Gastrocnemius medialis (tissue), 4 donors: ENCODE measurements at places on chromosomes 4 and X. TPM values are rescaled to one million over a fixed set of nuclear protein-coding genes. Genes with fewer than 3 reads are reported as not detected.

DNA sequence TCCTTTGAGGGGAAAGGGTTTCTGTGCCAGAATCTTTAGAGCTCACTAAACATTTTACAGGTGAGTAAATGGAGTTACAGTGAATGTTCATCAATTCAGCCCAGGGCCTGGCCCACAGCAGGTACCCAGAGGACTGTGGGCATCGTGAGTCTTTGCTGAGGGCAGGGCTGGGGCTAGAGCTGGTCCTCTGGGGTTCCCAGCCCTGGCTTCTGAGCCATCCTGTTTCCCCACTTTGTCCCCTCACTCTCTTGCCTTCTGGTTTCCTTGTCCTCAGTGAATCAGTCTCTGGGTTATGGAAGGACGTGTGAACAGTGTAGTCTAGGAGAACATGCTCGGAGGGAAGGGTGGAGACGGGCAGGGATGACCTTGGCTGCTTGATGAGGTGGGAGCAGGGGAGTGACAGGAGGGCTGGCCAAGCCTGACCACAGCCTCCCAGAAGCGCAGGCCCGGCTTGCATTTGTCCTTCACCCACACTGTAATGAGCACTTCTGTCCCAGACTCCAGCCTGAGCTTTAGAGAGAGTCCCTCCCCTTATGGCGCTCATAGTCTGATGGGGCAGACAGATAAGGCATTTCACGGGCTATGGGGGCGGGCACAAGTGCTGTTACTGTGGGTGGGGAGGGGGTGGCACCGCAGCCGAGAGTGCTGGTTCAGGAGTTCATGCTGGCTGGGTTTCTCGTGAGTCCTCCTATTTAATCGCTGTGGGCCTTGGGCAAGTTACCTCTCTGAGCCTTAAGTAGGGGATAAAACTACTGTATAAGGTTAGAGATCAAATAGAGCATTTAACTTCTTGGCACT lies 17.3 kb downstream of the TBC1D14 start:
- no peak for DNase-seq

DNA sequence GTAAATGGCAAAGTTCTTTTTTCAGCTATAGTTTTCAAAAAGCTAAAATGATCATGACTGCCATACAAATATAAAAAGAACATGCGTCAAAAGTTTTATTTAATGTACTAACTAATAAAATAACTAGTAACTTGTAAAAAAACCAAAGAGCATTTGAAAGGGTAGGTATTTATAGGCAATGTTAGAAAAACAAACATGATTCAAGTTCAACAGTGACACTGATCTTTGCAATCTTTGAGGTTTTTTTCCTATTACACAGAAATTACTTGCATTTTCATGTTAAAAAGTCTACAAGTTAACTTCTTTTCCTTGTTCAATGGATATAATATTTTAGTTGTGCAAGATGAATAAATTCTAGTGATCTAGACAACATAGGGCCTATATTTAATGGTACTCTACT lies 72.3 kb upstream of the GRID2 start:
- DNase-seq, result no peak

SLITRK4 gene
- 26.2 TPM for total RNA-seq

DNA sequence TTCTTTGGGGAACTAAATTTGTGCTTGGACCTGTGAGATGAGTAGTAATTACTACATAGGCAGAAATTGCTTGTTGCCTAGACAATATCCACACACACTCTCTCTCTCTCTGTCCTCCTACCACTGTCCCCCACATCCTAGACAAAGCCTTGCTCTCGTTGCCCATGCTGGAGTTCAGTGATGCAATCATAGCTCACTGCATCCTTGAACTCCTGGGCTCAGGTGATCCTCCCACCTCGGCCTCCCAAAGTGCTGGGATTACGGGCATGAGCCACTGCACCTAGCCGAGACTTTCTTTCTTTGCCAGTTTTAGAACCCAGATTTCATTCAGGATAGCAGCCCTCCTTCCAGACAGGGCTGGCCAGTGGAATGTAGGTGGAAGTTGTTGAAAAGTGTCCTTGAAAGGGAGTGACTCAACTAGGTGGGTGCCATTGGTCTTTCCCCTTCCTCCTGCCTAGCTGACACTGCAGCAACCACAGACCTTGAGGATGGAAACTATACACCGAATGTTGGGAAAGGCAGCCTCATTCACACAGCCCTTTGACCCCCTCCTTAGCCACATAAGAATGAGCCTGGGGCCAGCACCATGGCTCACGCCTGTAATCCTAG lies 16.8 kb upstream of the LAP3 start:
- no peak for DNase-seq

DNA sequence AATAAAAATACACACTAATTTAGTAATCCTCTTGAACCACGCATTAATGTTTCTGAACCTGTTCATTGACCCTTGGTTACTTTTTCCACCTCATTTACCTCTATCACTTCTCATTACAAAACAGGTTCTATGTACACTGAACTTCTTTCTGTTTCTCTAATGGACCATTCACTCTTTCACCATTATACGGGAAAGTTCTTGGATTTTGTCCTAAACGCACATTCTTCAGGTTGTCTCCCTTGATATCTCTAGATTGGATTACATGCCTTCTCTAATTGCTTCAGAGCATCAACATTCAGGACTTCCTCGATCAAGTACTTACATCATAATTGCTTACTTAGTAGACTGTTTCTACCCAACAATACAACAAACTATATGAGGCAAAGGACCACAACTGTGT lies 359.4 kb upstream of the FSTL5 start:
- no peak for DNase-seq

DNA sequence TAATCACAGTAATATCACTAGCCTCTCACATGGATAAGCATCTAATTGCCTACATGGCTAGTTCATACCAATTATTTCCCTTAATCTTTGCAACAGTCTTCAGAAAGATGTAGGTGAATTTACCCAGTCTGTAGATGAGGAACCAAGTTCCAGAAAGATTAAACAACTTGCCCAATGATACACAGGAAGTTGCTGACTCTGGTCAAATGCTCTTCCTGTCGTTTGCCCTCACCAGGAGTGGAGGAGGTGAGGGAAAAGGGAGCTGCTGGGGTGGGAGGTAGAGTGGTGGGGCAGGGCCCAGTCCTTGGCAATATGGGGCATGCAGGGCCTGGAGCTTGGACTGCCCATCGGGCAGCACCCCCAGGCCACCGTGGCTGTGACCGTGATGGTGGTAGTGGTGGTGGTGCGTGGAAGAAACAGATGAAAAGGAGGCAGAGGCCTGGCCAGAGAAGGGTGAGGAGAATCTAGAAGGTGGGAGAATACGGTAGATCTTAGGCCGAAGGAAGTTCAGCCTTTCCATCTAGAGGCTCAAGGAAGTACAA lies 2.3 kb upstream of the KDM5C start:
- no peak for DNase-seq

DNA sequence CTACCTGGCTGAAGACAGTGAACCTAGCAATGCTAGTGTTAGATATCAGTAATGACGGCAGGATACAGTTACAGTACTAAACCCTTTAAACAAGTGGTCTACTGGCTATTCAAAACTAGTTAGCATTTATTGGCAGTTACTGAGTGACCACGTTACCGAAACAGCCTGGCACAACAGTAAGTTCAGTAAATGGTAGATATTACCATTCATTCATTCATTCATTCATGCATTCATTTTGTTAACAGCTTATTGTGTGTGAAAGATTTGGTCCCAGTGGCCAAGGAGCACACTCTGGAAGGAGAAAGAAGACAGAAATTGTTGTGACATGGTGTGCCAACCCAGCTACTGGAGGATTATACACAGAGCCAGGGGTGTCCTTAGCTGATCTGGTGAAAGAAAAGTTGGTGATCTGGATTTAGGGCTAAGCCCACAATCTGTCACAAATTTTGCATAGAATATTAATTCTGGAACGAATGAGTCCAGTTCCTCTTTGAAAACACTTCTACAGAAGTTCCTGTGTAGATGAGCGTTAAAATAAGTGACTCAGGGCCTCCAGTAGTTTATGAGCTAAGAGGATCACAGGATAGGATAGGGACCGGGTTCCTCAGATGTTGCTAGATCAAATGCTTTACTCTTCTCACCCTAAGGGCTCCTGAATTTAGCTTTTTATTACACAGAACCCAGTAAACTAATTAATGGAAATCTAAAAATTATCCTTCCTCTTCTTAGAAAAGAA lies 179.1 kb downstream of the CBR4 start:
- no peak for DNase-seq

CLGN gene
- 0.29 TPM for total RNA-seq

GRCh38 chr4:104818579-104818978 lies 323.9 kb upstream of the CXXC4 start:
- no peak for DNase-seq

DNA sequence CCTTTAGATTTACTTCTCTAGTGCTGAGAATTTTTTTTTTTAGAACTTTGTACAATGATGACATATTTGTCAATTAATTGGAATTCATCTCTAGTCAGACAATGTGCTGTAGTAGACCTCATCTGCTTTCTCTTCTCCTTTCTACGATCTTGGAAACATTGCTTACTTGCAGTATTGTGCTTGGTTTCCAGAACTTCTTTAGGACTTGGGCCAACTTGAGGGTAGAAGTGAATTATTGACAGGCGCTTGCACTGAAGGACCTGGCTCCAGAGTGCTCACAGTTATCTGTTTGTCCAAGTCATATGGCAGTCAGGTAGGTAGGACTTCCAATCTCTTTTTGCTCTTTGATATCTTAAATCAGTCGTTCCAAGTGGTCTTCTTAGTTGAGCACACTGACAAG lies 39.6 kb downstream of the FNIP2 start:
- DNase-seq, result no peak

ADGRG2 gene
- not detected for total RNA-seq

GRCh38 chr4:31458813-31459212 lies 738.6 kb downstream of the PCDH7 start:
- no peak for DNase-seq

DNA sequence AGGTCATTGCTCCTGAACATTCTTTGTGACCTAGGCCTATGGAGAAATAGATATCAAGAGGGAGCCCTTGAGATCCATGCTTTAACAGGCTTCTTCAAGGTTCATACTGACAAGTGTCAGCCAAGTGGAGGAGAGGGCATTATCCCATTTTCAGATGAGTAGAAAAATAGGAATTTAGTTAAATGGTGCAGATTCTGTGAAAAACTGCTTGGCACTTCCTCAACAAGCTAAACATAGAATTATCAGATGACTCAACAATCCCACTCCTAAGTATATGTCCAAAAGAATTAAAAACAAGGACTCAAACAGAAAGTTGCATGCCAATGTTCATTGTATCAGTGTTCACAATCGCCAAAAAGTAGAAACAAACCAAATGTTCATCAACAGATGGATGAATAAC lies 43.8 kb upstream of the KCNIP4 start:
- no peak for DNase-seq

GRCh38 chrX:17854069-17854468 lies 7.0 kb downstream of the RAI2 start:
- DNase-seq, result no peak

DNA sequence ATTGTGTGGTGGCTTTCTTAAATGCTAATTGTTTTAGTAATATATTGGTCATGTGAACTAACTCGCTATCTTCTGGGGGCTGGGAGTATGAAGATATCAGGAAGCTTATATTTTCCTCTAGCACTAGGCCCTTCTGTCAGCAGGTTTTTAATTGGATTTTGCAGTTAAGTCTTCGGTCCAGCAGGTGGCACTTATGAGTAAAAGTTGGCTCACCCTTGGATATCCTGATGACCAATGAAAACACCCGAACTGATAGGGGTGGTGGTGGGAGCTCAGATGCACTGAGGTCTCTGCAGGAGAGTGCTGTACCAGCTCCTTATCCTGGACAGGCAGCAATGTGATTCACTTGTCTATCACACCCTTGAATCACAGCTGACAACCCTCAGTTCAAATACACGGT lies 1365.8 kb upstream of the DIAPH2 start:
- no peak for DNase-seq

DNA sequence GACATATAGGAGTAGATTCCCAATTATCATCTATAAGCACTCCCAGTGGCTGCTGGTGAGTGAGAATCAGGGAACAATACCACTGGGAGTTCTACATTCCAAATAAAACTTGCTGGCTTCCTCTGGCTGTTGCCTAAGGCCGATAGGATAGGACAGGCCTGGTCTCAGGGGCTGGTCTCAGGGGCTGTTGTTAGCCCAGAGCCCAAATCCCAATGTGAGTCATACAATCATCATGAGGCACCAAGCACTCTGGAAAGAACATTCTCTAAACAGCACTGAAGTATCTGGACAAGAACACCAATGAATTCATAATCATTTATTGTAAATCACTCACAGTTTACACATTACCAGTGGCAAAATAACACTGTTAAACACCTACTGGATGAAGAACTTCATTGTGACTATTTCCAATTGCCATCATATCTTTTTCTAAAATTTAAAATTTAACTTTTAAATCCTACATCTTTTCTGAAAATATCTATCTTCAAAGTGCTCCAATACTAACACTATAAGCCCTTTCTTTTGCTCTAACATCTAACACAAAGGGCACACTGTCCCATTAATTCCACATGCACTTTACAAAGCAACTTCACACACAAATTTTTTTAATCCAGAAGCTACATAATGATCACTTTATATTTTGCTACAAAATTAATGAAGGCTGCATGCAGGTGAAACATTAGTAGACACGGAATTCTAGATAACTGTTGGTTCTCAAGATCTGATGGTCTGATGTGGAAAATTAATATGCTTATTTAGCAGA lies 67.6 kb upstream of the TMEM150C start:
- DNase-seq, result no peak

DNA sequence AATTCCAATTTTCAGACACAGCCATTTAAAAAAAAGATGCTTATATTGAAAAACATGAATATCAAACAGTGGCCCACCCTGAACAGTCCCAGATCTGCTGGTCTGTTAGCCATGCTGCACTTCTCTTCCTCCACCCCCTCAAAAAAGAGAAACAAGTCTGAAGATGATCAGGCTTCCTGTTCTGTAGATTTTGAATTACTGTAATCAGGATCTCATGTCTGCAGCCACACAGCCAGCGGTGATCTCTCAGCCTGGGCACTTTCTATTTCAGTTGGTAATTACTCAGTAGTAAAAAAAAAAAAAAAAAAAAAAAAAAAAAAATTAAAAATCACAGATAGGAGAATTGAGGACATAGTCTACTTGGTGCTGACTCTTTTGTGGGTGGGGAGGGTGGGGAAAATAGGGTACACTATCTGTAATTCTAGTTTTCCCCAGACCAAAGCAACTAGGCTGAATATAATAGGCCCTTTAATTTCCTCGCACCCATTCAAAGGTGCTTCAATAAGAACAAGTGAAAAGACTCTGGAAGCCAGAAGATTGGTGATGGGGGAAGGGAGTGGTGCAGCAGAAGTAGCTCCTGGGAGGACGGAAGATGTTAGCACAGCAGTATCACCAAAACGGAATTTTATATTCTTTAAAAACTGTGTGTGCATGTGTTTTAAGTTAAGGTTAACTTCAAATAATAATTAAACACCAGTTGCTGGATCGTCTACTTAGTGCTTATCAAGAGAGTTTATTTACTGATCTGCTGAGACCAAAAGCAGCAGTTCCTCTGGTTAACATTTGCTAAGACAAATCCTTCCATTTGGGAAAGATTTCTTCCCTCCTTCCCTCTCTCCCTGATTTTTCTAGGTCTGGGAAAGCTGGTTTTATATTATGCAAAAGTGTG lies 47.0 kb downstream of the SPRY1 start:
- no peak for DNase-seq
